ENCODE measurements at places on chromosomes 11 and 22. TPM values are rescaled to one million over a fixed set of nuclear protein-coding genes. Genes with fewer than 3 reads are reported as not detected.

Gene CCDC15
- total RNA-seq = 4.3 TPM

GRCh38 chr11:78657968-78658839, 83.5 kb upstream of the NARS2 start:
- DNase-seq = no peak

Gene DDI1
- not detected for total RNA-seq

DNA sequence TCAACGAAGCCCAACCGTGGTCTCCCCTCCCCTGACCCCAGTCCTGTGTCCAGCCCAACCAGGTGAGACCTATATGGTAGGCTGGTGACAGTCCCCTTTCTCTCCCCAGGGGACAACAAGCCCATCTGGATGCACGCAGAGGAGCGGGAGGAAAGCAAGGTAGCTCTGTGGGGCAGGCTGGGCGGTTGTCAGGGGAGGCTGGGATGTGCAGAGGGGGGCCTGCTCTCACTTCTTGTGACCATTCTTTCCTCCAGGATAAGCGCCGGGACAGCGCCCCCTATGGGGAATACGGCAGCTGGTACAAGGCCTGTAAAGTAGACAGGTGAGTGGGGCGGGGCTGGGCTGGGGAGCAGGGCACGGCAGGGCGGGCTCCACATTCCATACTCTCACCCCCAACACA, 3.5 kb upstream of the RAB1B start:
- DNase-seq = no peak

DNA sequence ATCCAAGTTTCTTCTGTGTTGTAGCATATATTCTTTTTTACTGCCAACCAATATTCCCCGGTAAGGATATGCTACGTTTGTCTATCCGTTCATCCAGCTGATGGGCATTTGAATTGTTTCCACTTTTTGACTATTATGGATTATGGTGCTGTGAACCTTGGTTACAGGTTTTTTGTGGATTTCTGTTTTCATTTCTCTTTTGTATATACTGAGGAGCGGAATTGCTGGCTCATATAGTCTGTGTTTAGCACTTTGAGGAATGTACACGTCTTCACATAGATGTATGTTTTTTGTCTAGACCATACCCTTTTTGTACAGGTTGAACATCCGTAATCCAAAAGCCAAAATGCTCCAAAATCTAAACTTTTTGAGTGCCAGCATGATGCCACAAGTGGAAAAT, 23.6 kb downstream of the RCOR2 start:
- DNase-seq = no peak

Gene C11orf16
- not detected for total RNA-seq

DNA sequence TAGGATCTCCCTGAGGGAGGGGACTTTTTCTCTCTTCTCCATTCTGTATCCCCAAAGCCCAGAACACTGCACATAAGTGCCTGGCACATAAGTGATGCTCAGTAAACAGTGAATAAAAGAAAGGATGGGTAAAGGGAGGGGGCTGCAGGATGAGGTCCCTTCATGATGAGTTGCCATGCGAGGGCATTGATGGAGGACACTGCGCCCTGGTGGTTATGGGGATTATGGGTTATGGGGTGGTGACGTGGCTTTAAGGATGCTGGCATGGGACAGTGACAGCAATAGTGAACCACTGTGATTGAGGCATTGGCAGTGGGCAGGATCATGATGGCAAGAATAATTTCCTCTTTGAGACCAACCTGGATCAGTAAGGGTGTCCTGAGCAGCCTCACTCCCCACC, 43.9 kb upstream of the LRRC32 start:
- no peak for DNase-seq

DNA sequence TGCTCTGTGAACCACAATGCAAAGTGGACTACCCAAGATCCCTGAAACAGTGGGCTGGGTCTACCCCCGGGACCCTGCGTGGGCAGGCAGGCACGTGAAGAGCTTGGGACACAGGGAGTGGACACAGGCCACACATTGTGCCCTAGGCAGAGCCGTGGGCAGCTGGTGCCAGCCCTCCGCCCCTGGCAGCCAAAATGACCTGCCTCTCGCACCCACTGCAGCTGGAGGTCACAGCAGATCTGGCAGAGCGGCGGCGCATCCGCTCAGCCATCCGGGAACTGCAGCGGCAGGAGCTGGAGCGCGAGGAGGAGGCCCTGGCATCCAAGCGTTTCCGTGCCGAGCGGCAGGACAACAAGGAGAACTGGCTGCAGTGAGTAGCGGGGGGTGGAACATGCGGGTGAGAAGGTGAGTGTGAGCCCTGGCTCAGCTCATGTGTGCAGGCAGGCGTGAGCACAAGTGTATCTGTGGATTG, 6.7 kb downstream of the SMTN start:
- DNase-seq = no peak

- DNase-seq = no peak
These were observed 965.7 kb upstream of the FAT3 start for GRCh38 chr11:91258876-91259275.

DNA sequence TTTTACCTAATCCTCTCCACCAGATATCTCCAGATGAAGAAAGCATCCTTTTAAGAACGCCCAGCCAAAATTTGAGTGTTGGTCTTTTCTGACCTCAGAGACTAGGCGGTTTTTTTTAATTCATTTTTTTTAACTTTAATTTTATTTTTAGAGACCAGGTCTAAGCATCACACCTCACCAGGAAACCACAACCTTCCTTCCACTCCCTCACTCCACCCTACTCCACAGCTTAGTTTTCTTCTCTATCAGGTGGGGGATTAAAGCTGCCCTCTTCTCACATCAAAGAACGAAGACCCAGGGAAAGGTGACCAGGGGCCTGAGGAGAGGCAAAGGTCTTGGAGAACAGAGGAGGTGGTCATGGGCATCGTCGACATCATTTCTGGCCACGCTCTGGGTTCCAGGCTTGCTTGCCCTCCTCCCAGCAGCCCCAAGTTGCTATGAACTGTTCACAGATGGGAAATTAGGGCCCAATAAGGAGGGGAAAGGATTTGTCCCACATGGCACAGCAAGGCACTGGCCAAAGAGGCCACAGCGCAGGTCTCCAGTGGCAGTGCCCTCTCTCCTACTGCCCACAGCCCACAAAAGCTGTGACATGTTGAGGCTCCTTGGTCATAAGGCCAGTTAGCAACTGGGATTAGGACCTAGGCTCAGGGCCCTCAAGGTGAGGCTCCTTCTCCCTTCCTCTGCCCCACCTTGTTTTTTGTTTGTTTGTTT, 1.4 kb upstream of the PEX16 start:
- DNase-seq = no peak

All from H4 (cell line).